ENCODE measurements at places on chromosomes 5 and 9.

DNA sequence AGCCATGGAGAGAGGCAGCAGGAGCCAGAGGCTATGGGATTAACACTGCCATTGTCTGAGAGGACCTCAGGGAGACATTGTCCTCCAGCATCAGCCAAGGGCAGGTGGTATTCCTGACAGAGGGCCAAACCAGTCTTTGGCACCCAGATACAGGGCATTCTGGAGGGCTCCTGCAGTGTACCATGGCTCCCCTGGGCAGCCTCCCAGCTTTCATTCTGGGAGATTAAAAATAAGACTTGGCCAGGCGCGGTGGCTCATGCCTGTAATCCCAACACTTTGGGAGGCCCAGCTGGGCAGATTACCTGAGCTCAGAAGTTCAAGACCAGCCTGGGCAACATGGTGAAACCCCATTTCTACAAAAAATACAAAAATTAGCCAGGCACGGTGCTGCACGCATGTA is 4.2 kb downstream of the MTAP start:
- DNase-seq = no peak

DNA sequence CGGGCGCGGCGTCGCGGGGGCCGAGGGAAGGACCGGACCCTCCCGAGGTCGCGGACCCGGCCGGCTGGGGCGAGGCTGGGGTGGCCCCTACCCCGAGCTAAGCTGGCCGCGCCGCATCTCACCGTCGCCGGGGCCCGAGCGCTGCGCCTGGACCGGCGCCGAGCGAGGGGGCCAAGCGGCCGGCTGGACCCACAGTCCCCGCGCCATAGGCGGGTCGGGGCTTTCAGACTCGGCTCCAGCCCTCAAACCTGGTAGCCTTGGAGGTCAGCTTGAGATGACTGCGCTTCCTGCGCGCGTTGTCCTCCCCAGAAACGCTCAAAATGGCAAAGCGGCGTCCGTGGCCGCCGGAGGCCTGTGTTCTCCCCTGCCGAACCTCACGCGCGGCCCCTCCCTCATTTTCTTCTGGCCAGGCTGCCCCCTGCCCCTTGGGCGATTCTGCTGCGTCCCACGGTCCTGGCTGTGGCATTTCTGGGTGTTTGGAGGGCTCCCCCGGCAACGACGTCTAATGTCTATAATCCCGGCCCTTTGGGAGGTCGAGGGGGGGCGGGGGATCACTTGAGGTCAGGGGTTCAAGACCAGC is 8.7 kb upstream of the GRIN1 start:
- no peak for DNase-seq

DNA sequence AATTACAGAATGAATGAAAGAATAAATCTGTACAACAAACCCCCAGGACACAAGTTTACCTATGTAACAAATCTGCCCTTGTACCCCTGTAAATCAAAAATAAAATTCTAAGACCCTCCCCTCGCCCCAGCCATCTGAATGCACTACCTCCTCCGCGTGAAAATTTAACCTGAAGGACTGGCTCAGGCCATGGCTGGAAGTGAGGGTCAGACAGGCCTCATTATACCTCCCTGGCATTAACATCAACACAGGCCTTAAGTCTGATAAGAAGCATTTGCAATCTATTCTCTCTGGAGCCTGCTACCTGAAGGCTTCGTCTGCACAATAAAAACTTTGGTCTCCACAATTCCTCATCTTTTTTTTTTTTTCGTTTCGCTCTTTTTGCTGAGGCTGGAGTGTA is 48.7 kb upstream of the TTC39B start:
- no peak for DNase-seq

DNA sequence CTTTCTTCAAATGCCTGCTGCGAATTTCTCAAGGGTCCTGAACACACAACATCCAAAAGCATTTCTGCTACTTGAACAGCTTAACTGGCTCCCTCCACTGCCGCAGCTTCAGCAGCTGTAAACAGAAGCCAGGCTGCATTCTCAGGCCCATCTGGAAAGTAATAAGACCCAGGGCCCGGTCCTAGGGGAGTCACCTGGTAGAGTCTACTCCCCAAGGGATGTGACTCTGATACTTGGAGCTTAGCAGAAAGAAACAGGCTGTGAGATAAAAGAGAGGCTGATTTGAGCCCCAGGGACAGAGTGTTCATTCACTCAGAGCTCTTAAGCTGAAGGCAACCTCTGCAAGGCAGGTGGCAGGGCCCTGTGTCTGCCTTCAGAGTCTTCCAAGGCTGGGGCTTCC is 356.8 kb downstream of the SPOCK1 start:
- DNase-seq = no peak

GRCh38 chr5:81316571-81316970 is 15.2 kb downstream of the ZCCHC9 start:
- no peak for DNase-seq

All from GM13976 (cell line).